ENCODE measurements at places on chromosomes 3 and 15.

DNA sequence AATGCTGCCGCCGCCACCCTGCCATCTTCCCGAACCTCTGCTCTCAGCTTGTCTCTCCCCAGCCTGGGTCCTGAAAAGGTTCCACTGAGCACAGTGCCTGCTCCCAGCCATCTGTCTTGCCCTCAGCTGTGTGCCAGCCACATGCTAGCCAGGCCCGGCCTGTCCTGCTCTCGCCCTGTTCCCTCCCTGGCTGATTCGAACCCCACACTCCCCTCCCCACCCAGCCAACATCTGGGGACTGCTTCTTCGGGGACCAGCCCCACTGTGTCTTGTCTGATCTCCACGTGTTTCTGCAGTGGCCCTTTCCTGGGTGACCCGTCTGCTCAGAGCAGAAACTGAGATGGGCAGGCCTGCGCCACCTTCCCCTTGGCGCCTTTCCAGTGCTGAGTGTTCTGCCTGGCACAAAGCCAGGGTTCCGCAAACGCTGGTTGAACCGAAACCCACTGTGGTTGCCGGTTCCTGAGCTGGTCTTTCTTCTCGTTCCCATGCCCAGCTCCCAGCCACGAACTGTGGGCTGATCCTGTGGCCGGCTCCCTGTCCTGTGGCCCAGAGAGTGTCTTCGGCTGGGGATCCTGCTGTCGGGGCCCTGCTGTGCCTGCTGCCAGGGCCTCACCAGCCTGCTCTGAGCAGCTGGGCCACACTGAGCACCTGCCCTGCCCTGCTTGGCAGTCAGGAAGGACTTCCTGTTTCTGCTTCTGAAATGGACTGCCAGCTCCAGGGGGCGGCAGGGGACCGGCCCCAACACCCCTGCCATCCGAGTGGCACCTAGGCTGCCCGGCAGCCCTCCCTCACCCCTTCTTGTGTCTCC, 62.7 kb upstream of the KLF13 start:
- no peak for DNase-seq

DNA sequence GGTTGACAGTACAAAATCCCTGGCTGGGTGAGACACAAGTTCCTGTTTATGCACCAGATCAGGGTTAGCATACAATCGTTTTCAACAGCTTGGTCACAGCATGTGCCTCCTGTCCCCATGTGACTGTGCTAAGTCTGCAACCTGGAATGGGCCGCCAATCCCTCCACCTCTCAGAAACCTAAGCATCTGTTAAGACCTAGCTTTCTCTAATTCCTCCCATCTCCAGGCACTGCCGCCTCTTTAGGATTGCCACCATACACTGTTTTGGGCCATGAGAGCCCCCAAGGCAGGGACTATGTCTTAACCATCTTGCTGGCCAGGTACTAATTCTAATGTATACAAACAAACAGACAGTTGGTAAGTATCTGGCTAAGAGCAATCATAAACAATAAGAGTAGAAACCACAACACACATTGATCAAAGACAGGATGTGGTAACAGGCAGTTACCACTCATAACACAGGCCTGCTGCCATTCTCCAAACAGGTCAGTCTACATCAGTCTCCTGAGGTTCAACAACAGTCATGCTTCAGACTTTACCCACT, 25.6 kb downstream of the SEC22C start:
- no peak for DNase-seq

DNA sequence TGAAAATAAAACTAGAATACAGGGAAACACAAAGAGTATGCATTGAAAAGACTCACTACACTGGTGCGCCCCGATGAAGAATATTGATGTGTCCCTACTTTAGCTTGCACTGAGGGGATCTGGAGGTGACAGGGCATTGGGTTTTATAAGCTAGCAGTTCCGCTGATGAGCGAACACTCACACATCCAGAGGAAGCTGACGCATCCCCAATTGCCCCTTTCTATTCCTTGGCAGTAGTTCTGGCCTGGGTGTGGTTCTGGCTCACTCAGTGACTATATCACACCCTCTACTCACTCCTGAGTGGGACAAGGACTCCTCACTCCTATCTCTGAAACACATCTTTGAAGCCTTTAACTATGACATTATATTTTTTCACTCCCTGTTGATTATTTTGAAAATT, 71.0 kb downstream of the B3GNT5 start:
- DNase-seq: peak; percentile 84

DNA sequence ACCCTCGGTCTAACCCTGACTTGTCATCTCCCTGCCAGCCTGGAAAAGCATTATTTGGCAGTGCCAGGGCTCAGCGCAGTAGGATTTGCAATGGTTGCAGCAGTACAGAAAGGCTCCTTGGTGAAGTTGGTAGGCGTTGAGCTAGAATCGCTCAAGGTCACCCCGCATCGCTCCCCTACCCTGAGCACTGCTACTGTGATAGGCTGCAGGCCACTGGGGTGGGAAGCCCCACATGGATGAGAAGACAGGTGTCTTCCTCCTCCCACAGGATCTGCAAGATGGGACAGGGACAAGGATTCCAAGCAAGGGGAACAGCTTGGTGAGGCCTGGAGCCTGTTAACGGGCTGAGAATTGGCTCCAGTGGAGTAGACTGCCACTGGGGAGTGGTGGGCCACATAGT, 10.7 kb downstream of the CLK3 start:
- no peak for DNase-seq

Data from cardiac fibroblast (primary cell).